ENCODE measurements at places on chromosomes 2 and 18. TPM values are rescaled to one million over a fixed set of nuclear protein-coding genes. Genes with fewer than 3 reads are reported as not detected.

GRCh38 chr2:115848192-115848591 is 1405.8 kb downstream of the DPP10 start:
- no peak for DNase-seq

GRCh38 chr2:176585791-176586190 is 316.5 kb downstream of the MTX2 start:
- DNase-seq = no peak

GRCh38 chr2:53751728-53752127 is 15.9 kb upstream of the CHAC2 start:
- no peak for DNase-seq

GRCh38 chr2:239762106-239762505 is 263.0 kb downstream of the NDUFA10 start:
- DNase-seq = no peak

- DNase-seq = peak; percentile 51
These were observed 37.7 kb downstream of the BCL11A start for GRCh38 chr2:60515721-60516226.

GRCh38 chr2:46601328-46601963 is 122.1 kb downstream of the TMEM247 start:
- DNase-seq = no peak

DNA sequence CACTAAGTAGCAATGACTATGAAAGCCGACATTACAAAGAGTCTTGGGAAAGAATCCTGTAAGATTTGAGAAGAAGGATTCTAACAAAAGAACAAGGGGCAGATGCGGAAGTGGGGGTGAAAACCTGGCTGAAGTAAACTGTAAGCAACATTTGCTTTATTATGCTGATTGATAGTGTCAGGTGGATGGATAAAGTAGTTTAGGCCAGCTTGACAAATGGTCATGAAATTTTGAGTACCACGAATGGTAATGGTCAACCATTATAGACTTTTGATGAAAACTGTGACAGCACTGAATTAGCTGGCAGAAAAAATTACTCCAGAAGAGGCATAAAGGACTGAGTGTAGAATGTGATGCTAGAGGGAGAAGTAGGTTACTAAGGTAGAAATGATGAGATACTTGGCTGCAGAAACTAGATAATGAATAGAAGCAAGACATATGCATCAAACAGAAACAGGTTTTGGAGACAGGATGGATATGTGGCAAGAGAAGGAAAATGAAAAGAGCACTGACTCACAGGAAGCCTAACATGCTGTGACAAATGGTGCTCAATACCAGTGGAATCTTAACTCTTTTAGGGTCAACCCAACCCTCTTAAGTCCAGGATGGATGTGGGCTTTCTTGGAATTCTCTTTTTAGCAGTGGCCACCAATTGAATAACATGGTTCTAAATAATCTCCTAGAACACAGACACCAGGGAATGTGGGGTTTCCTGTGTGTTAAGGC is 6.8 kb downstream of the THUMPD2 start:
- DNase-seq = no peak

DNA sequence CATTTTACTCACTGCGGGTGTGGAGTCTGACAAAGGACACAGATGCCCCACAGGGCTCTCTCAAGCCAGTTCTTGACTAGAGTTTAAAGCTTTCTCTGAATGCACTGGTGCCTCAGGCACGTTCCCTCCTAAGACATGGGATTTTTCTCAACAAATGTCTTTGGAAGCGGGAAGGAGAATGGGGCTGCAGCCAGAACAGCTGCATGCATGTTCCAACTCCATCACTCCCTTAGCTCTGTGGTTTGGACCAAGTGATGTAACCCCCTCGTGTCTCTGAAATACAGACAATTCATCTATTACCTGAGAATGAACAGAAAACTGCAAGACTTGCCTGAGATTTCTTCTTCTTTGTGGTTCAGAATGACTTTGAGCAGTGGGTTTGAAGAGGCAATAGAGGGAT is 141.7 kb upstream of the SERPINE2 start:
- peak; percentile 8 for DNase-seq

- DNase-seq = no peak
These were observed 682 bp downstream of the DUSP2 start for GRCh38 chr2:96144481-96145035.

Gene GPAT2
- total RNA-seq = 1.2 TPM

DNA sequence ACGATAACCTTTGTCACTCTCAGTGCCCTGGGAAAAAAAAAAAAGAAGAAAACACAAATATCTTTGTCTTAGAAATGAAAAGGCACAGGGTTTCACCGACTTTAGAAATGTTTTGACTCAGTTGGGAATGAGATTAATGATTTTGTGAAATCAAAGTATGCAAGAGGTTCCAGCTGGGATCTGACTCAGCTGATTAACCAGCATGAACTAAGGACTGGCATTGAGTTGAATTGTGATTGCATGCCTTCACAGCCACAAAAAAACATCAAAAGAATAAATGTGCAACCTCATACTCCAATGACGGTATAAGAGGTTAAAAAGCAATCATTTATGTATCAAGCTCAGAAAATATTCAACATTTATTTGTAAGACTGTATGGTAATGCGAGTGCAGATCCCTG is 566.6 kb upstream of the DSEL start:
- no peak for DNase-seq

Gene PID1
- total RNA-seq = 17.5 TPM

Gene CPLX4
- total RNA-seq = not detected

DNA sequence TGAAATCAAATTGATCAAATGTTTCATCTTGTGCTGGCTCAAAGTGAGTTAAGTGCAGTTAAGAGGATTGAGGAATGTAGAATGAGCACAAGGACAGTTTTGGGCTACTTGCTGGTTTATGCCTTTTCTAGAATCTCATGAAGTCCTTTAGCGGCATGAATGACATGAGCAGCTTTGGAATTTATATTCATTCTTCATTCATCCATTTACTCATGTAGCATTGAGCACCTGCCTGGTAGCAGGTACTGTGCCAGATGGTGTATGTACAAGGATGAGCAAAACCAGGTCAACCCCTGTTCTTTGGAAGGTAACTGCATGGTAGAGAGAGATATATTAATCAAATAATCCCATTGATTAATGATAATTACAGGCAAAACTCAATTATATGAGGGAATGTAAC is 1.2 kb downstream of the ICOS start:
- DNase-seq = no peak

DNA sequence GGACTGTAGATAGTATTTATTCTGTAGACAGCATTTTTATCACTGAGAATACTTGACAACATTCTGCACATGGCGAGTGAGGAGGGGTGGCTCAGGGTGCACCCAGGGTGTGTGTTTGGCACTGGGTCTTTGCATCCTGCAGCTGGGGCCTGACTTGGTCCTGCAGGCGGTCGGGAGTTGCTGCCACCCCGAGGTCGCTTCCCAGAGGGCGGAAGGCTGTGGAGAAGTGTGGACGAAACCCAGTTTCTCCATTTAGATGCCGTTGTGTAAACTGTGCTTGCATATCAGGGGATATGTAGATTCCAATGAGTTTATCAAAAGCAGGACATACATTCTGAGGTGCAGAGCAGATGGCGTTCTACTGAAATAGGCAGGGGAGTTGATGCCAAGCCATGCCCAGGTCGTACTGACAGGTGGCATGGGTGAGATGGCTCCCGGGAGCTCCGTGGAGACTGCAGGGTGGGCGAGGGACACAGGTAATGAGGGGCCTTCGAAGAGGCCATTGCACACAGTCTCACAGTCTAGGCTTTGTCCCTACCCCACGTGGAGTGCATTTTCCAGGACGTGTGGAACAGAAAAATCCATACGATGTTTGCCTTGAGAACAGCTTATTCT is 74.5 kb downstream of the RTP5 start:
- no peak for DNase-seq

Gene UGT1A4
- total RNA-seq = not detected

GRCh38 chr2:239182981-239183791 is 217.6 kb downstream of the HDAC4 start:
- DNase-seq = no peak

DNA sequence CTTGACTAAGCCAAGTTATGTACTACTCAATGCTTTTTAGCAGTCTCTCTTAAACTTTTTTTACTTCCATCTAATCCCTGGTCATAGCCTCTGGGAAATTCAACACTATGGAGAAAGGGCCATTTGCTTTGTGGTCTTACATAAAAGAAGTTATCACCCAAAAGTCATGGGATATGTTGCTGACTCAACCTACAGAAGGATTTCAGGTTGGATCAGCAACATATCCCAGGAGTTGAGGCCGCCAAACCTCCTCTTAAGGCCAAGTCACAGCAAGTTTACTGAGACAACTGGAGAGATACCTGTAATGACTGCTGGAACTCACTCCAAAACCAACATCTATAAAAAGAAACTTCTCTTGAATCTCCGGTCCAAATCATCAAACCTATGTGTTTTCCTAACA is 141.1 kb downstream of the IRS1 start:
- DNase-seq = no peak
